ENCODE measurements at places on chromosomes 2 and 18.

- no peak for DNase-seq
These were observed 332.1 kb upstream of the ETAA1 start for GRCh38 chr2:67065046-67065445.

GRCh38 chr2:195575879-195576401, 81.1 kb upstream of the SLC39A10 start:
- DNase-seq, result peak; percentile 80

- no peak for DNase-seq
These were observed 59.5 kb downstream of the MFSD6 start for GRCh38 chr2:190467575-190468083.

DNA sequence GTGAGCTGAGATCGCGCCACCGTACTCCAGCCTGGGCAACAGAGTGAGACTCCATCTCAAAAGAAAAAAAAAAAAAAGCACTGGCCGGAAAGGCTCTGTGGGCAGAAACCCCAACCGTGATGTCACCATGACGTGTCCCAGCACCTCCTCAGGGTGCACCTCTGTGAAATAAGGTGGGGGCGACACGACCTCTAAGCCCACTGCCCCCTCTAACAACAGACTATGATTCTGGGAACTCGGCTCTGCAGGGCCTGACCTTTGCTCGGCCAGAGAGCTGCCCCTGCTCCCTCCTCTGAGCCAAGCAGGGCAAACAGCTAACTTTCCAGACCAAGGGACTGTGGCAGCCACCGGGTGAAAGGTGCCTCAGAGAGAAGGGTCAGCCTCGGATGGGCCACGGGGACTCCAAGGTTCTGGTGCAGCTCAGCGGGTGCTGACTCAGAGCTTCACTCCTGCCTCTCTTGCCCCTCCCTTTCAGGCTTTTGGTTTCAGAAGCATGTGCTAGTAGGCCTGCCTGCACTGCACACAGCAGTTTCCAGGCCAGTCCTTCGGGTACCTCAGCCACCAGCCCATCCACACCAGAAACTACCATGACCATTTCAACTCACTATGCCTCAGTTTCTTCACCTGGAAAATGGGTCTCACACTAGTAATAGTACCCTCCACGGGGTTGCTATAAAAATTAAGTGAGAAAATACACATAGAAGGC, 8.0 kb downstream of the TMBIM1 start:
- peak; percentile 74 for DNase-seq

GRCh38 chr2:33680644-33681363, 81.7 kb upstream of the FAM98A start:
- no peak for DNase-seq

DNA sequence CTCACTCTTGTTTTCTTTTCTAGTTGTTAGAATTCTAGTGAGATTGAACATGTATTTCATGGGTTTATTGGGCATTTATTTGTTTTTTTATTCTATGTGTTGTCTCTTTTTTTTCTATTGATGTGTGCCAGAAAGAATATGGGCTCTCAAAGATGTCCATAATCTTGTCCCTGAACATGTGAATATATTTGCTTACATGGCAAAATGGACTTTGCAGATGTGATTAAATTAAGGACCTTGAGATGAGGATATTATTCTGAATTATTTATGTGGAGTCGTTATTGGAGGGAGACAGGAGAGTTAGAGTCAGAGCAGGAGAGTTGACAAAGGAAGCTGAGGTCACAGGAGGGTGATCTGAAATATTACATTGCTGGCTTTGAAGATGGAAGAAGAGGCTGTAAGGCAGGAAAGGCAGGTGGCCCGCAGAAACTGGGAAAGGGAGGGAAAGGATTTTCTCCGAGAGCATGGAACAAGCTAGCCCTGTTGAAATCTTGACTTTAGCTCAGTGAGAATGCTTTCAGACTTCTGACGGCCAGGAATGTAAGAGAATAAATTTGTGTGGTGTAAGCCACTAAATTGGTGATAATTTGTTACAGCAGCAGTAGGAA, 82.8 kb downstream of the NABP1 start:
- DNase-seq, result no peak

- DNase-seq, result peak; percentile 19
These were observed 403 bp downstream of the COL4A3 start for GRCh38 chr2:227164763-227165291.

DNA sequence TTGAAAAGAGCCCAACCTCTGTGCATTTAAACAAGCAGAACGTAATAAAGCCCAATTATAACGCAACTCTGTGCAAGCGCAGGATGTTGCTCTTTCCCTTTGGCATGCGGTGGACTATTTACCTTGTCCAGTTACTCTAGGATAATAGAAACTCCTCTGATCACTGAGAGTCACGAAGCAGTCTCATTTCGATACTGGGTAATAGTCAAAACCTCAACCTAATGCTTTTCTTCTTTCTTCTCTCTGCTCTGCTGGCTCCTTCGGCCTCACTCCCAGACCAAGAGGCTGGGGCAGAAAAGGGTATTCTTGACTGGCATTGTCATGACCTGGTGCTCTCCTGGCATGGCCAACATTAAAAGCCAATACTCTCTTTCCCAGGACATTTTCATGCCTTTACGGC, 89.7 kb upstream of the GCFC2 start:
- DNase-seq, result no peak

DNA sequence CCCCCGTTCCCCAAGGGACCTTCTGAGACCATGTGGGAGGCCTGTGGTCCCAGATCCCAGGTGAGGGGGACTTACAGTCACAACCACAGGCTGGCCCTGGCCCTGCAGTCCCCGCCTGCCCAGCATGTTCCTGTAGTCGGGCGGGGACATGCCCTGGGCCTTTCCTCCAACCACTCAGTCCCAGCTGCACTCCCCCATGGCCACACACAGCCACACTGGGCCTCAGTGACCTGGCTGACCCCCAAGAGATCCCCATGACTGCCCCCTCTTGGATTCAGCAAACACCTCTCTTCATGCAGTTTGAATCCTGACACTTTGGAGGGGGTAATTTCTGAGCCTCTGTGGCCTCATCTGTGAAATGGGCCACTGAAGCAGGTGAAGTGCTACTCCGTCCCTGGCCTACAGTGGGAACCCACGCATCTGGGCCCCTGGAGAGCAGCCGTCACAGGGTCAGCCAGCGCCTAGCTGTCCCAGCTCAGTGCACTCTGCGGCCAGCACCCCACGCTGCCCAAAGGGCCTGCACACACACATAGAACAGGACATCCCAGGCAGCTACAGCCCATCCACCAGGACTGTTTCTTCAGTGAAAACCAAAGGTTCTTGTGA, 12.7 kb upstream of the ARHGEF4 start:
- peak; percentile 25 for DNase-seq

- no peak for DNase-seq
These were observed 59.5 kb downstream of the TNFRSF11A start for GRCh38 chr18:62384610-62385097.
